Central memory CD8-positive, alpha-beta T cell (primary cell): ENCODE measurements at places on chromosomes 11 and 22.

GRCh38 chr11:11408436-11409221, 55.6 kb upstream of the CSNK2A3 start:
- DNase-seq = no peak

- no peak for DNase-seq
These were observed 126.4 kb upstream of the HSD17B12 start for GRCh38 chr11:43554148-43554473.

GRCh38 chr11:41121600-41121999, 337.9 kb downstream of the LRRC4C start:
- DNase-seq = no peak

DNA sequence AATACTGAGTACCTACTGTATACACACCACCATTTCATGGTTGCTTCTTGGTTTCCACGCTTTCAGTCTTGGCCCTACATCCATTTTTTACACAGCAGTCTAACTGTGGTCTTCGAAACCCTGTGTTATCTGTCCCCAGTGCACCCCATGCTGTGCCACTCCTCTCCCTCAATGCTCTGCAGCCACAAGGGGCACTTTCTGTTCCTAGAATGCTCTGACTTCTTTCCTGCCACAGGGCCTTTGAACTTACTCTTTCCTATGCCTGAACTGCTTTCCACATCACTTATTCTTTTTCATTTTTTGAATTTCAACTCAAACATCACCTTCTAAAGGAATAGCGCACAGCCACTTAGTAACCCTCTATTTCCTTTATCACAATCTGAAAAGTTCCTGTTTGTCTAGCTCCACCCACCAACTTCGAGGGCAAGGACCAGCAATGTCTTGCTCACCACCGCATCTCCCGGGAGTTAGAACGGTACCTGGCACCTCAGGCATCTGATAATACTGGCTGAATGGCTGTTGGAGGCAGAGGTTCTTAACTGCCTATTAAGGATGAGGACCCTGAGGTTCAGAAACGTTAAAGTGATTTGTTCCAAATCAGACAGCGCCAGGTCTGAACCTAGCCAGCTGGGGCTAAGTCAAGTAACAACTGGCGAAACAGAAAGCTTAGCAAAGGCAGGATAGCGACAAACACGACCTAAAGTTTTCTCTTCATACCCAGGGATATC, 568 bp downstream of the ALG8 start:
- no peak for DNase-seq

- no peak for DNase-seq
These were observed 35.4 kb upstream of the WNT7B start for GRCh38 chr22:46012182-46012880.

DNA sequence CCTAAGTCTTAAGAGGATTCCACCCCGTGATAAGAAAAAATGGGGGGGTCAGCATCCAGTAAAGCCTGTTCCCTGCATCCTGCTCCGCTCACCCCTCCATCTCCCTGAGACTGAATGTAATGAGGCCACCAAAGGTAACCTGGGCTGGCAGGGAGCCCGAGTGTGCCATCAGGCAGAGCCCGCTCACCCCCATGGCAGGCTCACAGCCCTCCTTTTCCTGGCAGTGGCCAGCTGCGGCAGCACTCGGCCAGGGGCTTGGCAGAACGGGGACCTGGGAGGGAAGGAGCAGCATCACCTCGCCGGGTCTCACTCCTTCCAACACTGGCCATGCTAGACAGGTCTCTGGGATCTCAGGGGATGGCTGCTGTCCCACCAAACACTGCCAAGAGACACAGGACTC, 64.4 kb downstream of the PRDM11 start:
- DNase-seq = no peak

- no peak for DNase-seq
These were observed 6.5 kb downstream of the RFPL3 start for GRCh38 chr22:32364210-32364609.

- DNase-seq = no peak
These were observed 423.4 kb upstream of the CCDC179 start for GRCh38 chr11:23283666-23284065.

DNA sequence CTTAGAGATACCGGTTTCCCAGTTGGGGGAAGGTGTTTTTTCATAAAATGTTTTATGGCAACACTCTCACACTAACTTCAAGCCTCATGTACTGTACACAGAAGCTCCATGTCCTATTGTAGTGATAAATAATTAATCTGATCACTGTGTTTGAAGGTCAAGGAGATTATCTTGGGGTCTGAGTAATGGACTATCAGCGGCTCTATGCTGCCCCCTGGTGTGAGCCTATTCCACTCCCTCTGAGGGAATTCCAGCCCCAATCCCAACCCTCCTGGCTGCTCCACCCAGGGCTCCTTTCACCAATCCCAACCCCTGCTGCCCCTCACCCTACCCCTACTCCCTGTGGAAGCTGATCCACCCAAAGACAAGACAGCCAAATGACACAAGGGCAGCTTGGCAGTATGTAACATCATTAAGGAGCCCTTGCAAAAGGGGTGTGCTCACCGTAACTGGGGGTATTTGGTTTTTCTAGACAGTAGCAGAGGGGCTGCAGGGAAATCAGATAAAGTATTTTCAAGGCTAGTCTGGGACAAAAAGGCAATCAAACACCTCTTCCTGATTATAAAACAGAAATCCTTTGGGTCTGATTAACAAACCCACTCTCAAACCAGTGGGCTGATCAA, 22.3 kb downstream of the HPS4 start:
- no peak for DNase-seq

- DNase-seq = no peak
These were observed 30.8 kb downstream of the EP300 start for GRCh38 chr22:41123151-41123550.

DNA sequence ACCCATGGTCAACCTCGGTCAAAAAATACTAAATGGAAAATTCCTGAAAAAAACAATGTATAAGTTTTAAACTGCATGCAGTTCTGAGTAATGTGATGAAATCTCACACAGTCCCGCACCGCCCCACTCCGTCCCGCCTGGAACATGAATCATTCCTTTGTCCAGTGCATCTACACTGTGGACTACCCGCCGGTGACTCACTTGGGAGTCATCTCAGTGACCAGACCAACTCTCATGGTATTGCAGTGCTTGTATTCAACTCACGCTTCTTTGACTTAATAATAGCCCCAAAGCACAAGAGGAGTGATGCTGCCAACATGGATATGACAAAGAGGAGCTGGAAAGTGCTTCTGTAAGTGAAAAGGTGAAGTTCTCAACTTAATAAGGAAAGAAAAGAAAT, 48.8 kb downstream of the ARHGAP32 start:
- DNase-seq = no peak

GRCh38 chr22:17724241-17724640, 50.0 kb downstream of the BID start:
- no peak for DNase-seq

DNA sequence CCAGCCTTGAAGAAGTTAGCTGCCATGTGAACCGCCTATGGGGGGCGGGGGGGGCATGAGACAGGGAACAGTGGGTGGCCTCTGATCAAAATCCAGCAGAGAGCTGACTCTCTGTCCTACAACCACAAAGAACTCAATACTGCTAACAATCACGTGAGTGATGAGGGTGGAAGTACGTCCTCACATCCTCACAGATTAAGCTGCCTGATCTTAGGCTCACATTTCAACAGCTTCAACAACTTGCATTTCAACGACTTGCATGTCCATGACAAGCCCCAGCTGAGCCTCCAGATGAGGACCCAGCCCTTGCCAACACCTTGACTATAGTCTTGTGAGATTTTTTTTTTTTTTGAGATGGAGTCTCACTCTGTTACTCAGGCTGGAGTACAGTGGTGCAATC, 51.6 kb downstream of the CLMP start:
- DNase-seq = no peak

DNA sequence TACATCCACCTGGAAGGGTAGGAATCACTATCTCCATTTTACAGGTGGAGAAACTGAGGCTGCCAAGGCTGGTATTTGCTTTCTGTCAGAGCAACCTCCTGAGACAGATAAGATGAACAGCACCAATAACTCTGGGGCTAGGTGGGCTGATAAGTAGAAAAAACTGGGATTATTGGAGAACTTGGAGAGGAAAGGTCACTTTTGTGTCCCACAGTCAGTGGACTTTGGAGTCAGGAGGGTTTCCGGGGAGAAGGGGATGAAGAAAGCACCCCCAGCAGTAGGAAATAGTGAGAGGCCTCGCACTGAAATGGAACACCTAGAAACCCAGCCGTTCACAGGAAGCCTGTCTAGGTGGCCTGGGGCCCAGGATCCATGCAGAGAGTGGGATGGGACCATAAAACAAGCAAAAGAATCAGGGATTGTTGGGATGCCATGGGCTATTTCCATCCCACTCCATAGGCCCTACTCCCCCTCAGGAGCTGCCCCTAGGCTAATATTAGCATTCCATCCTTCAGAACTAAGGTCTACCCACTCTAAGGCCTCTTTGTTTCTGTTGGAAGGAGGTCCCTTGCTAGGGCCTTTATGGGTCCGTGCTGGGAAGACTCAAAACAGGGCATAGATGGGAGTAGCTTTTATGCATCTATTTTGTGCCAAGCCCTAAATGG, 31.0 kb upstream of the FCHSD2 start:
- no peak for DNase-seq

DNA sequence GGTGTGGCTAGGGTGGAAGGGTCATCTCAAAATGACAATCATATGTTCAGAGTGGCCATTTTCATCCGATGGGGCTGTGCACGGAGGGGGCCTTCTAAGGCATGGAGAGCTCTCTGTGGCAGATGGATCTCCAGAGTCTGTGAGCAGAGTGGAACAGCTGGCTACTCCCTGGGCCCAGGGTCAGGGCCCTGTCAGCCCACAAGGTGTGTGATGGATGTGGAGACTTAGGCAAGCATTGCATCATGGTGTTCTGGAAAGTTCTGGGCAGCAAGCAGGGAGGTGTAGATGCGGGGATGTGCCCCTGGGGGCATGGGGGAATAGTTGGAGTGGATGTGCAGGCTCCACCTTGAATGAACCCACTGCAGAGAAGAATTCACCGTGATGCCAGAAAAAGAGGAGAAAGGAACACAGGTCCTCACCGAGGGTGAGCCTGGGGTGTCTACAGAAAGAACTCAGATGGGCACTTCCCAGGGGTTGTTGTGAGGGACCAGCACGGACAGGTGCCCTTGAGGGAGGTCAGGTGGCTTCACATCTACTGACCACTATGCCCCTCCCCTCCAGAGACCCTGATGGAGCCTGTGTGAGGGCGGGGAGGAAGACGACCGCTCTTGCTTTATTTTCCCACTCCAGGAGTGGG, 51.1 kb downstream of the CHRDL2 start:
- DNase-seq = no peak

DNA sequence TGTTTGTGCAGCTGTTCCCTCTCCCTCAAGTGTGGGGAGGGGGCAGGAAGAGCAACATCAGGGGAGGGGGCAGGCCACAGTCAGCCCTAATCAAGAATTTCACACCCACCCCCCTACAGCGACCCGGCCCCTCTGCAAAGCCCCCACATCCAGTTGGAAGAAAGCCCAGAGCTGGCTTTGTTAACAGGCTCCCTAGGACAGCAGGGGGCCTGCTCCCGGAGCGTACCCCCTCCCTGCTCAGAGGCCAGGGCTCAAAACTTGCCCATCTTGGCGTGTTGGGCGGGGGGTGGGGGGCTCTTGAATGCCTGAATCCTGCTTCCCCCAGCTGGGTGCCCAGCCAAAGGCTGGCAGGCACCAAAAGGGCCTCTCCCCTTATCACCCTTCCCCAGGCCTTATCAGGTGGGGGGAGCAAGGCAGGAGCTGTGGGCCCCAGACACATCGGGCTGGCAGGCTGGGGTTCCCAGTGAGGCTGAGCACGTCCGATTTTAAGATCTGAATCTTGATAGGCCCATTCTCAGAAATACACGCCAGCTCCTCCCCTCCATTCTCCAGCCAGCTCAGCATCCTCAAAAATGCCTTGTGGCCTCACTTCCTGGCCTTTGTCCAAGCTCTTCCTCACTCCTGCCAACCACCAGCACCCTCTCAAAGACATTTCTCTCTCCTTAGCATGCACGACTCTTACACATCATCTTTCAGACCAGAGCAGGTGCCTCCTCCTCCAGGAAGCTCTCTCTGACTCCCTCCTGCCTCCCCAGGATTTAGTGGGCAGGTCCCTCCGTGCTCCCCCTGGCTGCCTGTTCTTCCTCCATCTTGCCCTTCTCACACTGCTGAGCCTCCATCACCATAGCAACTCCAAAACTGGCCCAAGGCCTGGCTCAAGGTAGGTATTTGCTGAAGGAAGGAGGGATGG, 384.8 kb downstream of the MN1 start:
- DNase-seq = no peak

DNA sequence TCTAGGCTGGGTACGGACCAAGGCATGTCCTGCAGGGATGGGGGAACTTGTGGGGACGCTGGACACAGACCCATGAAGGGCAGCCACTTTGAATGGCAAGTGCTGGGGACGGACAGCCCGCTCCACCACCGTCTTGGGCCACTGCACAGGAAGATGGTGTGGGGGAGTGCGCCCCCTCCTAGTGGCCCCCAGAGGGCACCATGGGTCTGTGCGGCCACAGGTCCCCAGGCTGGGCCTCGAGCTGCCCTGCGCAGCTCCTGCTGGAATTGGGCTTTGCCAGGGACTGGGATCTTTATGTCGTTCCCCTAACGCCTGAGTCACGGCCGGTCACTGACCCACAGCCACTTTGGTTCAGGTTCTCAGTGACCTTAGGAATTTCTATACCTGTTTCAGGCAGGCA, 44.4 kb downstream of the NAT10 start:
- DNase-seq = no peak

GRCh38 chr11:59199546-59200422, 12.9 kb downstream of the MPEG1 start:
- no peak for DNase-seq

DNA sequence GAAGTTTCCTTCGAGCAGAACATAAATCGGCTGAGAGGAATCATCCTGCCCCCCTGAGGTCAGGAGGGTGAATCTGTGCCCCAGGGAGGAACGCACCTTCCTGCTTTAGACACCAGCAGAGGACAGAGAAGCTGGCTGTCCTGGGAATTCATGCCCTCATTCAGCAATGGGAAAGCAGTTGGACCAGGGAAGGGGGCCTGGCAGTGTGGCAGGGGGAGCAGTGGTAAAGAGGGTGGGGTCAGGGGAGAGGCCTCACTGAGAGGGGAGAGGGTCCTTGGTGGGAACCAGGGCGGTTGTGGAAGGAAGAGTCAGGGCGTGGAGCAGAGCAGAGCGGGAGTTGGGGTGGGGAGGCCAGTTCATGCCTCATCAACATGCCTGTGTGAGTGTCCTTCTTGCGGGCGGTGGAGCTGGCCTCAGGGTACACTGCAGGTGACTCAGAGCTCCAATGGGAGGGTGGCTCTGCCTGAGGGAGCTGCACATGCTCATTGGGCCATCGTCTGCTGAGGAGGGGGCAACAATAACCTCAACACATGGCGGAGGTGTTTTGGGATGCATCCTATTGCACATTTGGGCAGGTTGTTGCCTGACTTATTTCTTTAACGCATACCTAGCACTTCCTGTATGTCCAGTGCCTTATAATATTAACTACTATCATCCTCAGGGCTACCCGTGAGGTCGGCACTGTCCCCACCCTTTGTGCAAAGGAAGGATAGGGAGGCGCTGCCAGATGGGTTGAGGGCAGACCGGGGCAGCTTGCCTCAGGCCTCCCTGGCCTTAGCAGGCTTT, 23.2 kb downstream of the MED15 start:
- no peak for DNase-seq

- no peak for DNase-seq
These were observed 52.6 kb downstream of the ARHGAP42 start for GRCh38 chr11:100739666-100740065.

GRCh38 chr11:110410651-110411050, 19.1 kb upstream of the FDX1 start:
- DNase-seq = no peak
